ENCODE measurements at places on chromosomes 7 and 10.

- DNase-seq = no peak
Observed at GRCh38 chr10:132982301-132982989, 40.1 kb upstream of the CFAP46 start.

DNA sequence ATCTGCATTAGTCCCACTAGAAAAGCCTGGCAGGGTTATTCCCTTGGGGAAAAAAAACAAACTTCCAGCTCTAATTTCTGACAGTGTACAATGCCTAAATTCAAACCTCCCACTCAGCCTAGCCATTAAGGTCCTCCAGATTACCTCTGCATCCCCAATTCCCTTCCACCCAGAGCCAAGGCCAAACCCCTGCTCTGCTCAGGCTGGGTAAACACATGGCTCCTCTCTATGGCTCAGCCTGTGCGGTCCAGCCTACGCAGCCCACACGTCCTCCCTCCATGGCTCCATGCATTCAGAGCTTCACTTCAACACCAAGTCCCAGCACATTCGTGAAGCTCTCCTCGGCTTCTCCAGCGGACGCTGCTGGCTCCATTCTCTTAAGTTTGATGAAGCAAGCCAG is 5.2 kb downstream of the DLG5 start:
- DNase-seq = no peak

DNA sequence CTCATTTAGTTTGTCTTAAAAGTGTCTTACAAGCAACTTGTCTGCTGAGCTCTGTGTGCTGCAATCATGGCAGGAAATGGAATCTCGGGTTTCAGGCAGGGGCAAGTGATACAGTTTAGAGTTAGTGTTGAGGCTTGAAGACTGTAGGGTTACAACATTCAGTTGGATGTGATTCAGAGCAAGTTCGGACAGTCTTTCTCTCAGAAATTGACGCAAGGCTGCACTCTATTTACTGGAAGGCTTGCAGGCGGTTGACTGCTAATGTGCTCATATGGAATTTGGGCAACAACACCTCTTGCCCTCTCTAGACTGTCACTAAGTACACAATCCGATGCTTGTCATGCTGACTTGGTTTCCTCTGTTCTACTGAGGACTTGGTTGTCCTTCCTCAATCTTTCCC is 161.7 kb upstream of the BMPER start:
- no peak for DNase-seq

GRCh38 chr10:74949843-74950765 is 123.7 kb downstream of the KAT6B start:
- no peak for DNase-seq

Measured in hematopoietic multipotent progenitor cell treated with erythropoietin and hydrocortisone succinate and interleukin-3 and kit ligand, for 8 days (in vitro differentiated cells).